Dermis blood vessel endothelial cell (primary cell): ENCODE measurements at places on chromosomes 1 and 21.

- DNase-seq: no peak
Measured at GRCh38 chr1:4010814-4011605, 110.9 kb upstream of the C1orf174 start.

GRCh38 chr1:81231729-81232038 lies 569.0 kb upstream of the ADGRL2 start:
- no peak for DNase-seq

DNA sequence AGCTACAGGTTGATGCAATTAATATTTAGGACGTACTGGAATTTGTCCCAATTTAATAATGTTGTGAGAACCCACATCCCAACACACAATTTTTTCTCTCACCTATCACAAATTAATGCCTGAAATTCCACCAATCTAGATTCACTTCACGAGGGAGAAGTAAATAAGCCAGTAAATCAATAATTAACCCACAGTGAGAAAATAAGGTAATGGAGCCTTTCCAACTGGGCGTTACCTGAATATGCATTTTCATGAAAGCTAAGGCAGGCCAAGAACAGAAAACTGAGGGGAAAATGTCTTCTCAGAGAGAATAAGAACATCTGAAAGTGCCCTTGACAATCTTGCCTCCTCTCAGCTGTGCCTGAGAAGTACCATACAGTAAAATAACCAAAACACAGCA lies 240.8 kb upstream of the NR5A2 start:
- no peak for DNase-seq

GRCh38 chr1:81424816-81425215 lies 375.9 kb upstream of the ADGRL2 start:
- no peak for DNase-seq

GRCh38 chr21:37658121-37658816 lies 258.0 kb downstream of the KCNJ6 start:
- no peak for DNase-seq

- DNase-seq: no peak
Measured at GRCh38 chr1:171267391-171267790, 19.1 kb downstream of the FMO1 start.

DNA sequence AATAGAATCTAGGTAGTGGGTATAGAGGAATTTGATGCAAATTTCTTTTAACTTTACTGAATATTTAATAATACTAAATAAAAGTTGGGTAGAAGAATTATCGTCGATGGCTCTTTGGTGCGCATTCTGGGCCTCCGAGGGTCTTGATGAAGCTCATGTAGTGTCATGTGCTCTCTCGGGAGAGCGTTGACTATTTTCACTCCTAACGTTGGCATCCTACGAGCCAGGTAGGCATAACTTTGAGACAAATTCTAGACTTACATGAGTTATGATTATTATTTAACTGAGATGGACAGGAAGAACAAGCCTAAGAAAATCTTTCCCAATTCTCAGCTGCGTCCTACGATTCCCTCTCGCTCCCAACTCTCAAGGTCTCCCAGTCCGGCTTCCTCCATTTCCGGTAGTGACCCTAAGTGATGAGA lies 550 bp upstream of the PCAT6 start:
- no peak for DNase-seq

DNA sequence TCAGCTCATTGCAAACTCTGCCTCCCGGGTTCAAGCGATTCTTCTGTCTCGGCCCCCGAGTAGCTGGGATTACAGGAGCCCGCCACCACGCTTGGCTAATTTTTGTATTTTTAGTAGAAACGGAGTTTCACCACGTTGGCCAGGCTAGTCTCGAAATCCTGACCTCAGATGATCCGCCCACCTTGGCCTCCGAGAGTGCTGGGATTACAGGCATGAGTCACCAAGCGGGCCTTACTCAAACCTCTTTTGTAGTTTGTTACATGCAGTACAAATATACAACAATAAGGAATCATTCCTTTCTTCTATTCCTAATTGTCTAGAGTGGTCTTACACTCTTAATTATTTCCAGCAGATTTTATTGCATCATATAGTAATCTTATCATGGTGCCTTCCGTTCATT lies 16.6 kb downstream of the SPATA17 start:
- DNase-seq: no peak

DNA sequence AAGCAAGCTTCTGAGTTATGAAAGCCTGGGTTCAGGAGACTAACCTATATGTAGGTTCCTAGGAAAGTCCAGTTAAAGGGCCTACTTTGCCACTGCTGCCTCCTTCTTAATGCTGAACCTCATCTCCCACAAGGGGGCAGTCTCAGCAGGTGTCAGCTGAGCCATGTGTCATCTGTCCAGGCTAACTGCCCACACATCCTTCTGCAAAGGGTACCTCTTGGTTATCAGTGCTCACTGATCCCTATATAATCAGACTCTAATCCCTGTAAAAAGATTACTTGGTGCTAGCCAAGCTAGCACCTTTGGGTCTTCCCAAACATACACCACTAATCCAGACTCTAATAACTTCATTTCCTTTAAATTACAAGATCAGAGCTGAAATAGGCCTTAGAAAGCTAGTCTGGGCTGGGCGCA lies 9.0 kb downstream of the PRDX1 start:
- DNase-seq: peak; percentile 88

DNA sequence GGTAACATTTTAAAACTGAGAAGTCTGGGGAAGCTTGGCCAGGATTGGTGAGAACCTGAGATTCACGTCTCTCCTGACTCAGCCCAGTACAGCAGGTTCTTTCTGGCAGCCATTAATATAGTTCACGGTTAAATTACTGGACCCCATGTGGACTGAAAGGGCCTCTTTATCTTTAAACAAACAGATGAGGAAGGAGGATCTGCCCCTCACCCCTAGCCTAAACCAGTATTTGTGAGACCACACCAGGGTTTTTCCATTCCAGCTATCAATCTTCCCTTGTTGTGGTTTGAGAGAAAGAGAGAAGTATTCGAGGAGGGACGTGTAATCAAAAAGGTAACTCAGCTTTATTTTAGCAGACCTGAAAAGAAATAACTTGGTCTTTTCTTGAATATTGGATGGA lies 137.1 kb downstream of the PROX1 start:
- no peak for DNase-seq

DNA sequence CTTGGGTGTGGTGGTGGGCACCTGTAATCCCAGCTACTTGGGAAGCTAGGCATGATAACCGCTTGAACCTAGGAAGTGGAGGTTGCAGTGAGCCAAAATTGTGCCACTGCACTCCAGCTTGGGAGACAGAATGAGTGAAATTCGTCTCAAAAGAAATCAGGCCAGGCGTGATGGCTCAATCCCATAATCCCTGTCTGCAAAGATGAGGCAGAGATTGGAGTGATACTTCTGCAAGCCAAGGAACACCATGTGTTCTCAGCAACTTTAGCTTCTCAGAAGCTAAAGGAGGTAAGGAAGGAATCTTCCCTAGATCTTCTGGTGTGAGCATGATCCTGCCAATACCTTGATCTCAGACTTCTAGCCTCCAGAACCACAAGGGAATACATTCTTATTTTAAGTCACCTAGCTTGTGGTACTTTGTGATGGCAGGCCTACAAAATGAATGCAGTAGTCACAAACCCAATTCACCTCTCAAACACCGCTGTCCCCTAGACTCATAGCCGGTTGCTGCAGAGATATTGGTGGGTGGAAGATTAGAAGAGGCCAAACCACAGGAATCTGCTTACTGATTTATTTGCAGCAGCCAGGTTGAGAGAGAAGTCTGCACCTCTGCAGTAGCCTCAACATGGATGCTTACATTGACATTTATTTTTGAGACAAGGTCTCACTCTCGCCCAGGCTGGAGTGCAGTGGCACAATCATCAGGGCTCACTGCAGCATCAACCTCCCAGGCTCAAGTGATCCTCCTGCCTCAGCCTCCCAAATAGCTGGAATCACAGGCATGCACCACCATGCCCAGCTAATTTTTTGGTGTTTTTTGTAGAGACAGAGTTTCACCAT lies 18.6 kb downstream of the L1TD1 start:
- no peak for DNase-seq

DNA sequence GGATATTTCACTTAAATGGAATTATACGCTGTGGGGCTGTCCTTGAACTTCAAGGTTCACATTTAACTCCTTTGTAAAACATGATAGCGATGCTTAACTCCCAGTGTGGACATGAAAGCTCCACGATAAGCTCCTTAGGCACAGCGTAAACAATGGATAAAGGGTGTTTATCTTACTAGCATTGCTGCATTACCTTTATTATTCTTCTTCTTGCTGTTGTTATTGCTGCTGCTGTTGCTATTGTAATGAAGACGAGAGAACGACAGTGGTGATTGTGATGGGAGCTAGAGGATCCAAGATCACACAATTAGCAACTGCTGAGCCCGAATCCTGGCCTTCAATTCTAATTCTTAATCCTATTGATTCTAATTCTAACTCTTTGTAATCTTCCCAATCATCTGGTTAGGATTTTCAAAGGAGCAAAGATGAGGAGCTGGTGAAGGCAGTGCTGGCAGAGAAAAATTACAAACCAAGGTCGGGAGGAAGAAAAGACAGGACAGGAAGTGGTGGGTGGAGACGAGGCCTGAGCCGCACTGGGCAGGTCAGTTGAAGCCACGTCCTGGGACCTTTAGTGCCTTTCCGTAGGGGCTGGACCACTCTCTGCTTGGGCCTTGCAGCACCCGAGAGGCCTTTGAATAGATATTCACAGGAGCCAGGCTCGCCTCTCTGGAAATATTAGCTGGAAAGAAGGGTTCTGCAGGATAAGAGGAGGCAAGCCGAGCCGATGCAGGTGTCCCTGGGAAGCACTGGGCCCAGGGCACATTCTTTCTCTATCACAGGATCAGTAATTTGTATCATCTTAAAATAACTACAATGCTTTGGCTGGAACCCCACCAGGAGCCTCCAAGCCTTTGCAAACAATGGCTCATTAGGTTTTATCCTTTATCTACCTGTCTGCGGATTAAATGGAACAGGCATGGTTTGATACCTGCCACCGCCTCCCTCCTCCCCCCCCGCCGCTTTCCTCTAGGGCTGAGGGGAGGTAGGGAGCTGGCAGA lies 571.6 kb downstream of the AJAP1 start:
- no peak for DNase-seq
